Stimulated activated CD4-positive, alpha-beta T cell treated with anti-CD3 and anti-CD28 coated beads, Interleukin-12 subunit alpha, Interleukin-12 subunit beta, amount 100 ng/mL, for 48 hours (primary cell): ENCODE measurements at places on chromosomes 5 and 9.

- no peak for DNase-seq
Observed at GRCh38 chr5:143536364-143536763, 132.9 kb upstream of the NR3C1 start.

DNA sequence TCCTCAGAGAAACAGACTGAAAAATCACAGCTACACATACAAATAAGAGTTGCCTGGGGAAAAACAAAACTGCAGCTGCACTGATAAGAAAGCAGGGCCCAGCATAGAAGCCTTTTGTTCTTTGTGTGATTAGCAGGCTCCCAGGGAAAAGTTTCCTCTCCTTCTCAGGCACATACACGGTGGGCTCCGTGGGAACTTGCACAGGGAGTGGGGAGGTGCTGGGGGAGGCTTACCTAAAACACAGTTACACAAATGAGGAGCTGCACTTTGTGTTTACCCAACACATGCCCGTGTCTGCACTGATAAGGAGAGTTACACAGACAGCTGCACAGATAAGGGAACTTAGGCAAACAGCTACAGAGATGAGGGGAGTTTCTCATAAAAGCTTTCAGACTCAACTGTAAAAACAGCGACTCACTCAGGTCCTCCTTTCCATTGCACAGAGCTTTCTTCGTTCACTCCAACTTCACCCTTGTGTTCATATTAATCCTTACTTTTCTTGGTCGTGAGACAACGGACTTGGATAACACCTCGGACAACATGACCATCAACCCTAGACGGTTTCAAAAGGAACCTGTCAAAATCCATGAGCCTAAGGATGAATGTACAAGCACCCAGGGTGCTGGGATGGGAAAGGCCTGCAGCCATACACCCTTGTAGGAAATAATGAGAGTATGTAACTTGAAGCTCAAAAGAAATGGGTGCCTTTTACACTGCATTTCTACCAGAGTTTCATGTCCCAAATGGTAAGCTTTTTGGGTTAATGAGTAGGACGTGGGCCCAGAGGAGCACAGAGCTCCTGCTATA is 50.8 kb downstream of the SERINC5 start:
- no peak for DNase-seq

- DNase-seq: no peak
Observed at GRCh38 chr5:33576726-33577590, 136.2 kb downstream of the TARS1 start.

- DNase-seq: no peak
Observed at GRCh38 chr5:54547711-54548250, 30.2 kb downstream of the SNX18 start.

GRCh38 chr5:67244345-67244793 is 47.8 kb upstream of the CD180 start:
- DNase-seq: no peak

DNA sequence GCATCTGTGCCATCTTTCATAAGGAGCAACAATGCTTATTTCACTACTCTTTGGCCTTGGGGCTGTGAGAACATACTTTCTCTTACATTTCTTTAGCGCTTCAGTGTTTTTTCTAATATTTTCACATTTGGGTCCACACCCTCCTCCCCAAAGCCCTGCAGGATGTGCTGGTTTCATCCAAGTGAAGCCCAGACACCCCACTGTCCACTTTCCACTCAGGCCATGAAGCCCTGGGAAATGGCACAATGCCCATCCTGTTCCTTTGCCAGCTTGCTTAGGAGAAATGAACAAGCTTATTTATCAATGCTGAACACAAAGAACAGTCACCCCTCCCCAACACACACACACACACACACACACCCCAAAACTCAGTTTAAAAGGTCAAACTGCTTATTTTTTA is 17.3 kb upstream of the TMOD1 start:
- no peak for DNase-seq

- no peak for DNase-seq
Observed at GRCh38 chr5:101976933-101977332, 319.2 kb downstream of the SLCO4C1 start.

DNA sequence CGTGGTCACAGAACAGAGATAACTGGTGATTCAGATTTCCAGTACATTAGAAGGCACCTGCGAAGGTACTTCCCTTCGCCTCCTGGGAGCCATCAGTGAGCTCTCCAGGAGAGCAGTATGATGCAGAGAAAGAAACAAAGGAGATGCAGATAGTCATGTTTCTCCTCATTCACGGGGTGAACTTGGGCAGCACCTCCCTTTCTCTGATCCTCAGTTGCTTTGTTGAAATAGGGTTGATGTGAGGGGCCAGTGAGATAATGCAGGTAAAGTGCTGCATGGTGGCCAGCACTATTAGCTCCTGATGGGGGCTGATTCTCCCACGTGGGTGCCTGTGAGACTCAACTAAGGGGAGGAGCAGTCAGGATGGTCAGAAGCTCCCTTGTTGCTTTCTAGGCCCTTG is 46.6 kb upstream of the ZNF169 start:
- DNase-seq: no peak

DNA sequence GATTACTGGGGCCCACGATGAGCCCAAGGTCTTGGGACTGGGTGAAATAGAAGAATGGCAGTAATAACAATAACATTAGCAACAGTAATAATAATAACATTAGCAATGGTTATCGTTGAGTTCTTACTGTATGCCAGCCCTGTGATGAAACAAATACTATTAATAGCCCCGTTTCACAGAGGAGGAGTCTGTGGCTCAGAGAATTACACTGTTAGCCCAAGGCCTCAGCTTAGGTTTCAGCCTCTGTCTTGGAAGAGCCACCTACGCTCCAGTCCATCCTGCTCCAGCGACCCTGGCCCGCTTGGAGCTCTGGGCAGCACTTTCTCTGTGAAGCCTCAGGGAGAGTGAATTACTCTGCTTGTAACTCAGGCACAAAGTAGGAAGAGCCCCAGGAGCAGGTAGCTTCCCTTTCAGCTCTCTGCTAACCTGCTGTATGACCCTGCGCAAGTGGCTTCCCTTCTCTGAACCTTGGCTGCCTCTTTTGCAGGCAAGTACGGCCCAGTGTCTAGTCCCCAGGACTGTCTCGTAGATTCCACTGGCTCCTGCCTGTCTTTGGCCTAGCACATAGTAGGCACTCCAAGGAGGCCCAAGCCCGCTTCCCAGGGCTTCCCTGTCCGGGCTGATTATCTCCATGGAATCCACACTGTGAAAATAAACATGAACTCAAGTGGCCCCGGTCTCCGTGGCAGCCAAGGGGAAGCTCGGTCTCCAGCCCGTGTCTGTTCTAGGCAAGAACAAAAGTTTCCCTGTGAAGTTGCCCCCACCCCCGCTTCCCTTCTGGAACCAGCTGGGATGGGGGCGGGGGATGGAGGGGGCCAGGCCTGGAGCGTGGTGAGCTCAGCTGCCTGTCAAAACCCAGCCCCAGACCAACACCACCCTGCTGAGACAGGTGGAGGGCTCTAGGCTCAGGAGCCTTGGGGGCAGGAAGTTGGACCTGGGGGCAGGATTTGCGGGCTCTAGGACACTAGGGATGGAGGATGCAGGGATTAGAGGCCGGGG is 26.2 kb upstream of the LMX1B start:
- no peak for DNase-seq

DNA sequence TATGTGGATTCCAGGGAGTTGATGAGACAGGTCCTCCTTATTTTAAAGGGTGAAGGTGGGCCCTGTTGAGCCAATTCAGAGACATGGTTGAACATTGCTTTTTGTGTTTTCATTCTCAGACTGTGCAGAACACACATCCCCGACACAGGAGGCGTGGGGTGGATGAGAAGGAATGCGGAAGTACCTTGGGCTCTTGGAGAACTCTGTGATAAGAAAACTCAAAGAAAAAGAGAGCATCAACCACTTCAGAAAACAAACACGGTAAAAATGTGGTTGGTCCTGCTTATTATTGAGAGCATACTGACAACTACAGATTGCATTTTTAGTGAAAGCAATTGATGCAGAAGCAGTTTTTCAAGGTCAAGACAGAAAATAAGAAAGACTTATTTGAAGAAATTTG is 659.8 kb downstream of the IRX1 start:
- no peak for DNase-seq

- no peak for DNase-seq
Observed at GRCh38 chr5:142678529-142678928, 7.4 kb downstream of the FGF1 start.

GRCh38 chr5:168934169-168934568 is 355.0 kb upstream of the PANK3 start:
- no peak for DNase-seq

DNA sequence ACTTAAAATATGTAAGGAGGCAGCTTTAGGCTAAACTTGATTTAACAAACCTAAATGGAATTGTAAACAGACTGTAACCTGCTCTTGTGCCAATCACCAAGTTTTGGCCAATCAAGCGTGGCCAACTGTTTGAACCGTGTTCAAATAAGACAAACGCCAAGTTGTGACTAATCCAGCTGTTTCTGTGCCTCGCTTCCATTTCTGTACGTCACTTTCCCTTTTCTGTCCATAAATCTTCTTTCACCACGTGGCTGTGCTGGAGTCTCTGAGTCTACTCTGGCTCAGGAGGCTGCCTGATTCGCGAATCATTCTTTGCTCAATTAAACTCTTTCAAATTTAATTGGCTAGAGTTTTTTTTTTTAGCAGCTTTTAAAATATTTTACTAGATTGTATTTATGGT is 71.3 kb downstream of the LIX1 start:
- DNase-seq: no peak

- DNase-seq: no peak
Observed at GRCh38 chr5:43482490-43483297, 971 bp downstream of the TMEM267 start.

GRCh38 chr9:69671311-69671878 is 776 bp downstream of the APBA1 start:
- DNase-seq: no peak

DNA sequence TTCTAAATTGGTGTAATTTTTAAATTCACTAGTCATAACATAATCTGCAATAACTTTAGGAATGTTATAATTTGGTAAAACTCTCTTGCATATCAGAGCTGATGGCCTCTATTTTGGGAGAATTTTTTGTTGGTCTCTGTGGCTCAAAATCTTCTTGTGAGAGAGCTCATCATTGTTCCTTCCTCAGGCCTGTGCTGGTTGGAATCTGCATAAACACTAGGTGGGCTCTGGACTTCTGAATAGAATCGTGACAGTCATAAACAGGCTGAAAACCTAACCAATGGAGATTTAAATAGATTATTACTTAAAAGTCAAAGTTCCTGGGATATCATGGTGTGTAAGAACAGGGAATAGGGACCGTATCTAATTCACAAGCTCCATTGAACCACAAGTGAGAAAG is 1129.6 kb downstream of the CDH12 start:
- no peak for DNase-seq

GRCh38 chr9:4530375-4530774 is 40.1 kb downstream of the SLC1A1 start:
- no peak for DNase-seq

DNA sequence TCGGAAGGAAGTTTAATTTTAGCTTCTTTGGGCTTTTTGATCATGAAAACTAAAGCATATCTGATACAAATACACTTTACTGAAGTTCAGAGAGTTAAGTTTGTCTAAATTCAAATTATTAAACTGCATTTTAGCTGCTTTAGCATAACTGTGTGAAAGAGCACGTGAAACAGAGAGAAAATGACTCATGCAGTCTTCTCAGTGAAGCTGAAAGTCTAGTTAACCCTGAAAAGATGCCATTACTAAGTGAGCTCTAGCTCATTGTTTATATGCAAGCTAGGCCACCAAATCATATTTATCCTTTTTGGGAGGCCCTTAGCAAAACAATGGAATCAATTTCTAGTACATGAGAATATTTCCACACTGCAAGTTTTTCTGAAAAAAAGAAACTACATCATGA is 27.6 kb downstream of the TPD52L3 start:
- DNase-seq: no peak

- DNase-seq: no peak
Observed at GRCh38 chr9:33860200-33860871, 43.4 kb downstream of the UBE2R2 start.

DNA sequence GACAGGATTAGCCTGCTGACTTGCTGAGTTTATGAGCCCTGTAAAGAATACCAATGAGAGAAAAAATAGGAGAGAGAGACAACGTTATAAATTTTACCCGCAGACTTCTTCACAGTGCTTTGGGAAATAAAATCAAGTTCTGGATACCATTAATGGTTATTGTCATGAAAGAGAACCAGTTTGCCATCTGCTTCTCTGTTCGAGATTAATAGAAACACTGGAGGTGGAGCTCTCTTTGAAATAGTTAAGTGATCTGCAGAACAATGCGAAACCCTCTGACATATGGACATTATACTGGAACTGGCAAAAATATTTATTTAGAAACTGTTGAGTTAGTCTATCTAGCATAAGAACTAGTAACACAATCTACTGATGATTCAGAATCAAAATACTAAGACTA is 500.7 kb downstream of the CDH12 start:
- no peak for DNase-seq

DNA sequence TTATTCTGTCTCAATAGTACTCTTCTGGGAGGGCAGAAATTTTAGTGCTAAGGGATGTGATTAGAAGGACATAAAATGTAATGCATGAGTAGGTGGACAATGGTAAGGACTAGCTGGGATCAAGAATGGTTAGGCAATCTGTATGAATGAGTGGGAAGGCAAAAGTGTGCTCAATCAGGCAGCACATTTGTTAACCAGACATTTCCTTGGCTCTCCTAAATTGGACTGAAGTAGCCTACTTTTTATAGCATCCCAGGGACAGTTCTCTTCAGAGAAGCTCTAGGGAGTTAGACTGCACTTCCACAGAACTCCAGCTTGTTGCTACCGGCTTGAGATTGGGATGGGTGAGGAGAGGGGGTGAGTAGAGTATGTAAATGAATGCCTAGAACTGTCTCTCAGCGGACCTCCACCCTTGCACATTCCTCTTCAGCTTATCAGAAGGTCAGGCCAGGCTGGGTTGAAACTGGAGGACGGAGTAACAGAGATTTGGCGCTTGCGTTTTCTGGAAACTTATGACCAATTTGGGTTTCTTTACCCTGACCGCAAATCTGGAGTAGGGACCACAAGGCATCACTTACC is 19.0 kb upstream of the ARL14EPL start:
- DNase-seq: no peak

DNA sequence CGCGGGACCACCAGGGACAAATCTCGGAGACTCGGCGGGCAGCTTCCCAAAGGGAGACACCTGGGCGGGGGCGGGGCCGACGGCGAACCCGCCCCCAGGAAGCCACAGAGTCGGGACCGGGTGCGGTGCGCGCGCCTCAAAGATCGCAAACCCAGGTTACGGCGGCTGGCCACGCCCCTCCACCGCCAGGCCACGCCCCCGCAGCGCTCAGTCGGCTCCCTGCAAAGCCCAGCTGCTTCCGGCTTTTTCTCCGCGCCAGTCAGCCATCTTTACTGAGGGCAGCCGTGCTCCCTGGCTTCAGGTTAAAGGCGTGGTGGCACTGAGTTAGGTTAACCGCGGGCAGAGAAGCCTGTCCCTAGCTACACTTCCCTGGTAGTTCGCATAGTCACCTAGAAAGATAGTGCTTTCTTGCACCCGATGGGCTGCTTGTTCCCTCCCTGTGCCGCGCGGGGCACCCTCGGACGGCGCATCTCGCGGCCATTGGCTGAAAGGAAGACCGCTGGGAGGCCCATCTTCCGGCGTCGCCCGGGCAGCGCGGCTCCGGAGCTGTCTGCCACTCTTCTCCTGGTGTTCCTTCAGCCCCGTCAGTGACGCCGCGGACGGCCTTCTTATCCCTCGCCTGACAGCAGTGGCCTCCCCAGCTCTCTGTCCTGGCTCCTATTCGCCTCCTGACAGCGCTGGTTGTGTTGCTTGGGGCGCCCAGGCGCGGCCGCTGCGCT is at the start of gene TBC1D2:
TBC1D2 (minus strand) TSS at position 72 of the 719 bp plus-strand sequence. CDS start 108 bp downstream, outside the sequence.
- DNase-seq: peak; percentile 96

GRCh38 chr5:163565492-163565891 is 60.1 kb downstream of the MAT2B start:
- no peak for DNase-seq

GRCh38 chr9:130869250-130869649 is 27.4 kb downstream of the QRFP start:
- no peak for DNase-seq

GRCh38 chr5:103224118-103224893 is 34.3 kb upstream of the MACIR start:
- DNase-seq: no peak
